ENCODE measurements at places on chromosomes 7 and 10.
A peak's percentile ranks its signal among the peaks of the same experiment; 100 is the strongest.

DNA sequence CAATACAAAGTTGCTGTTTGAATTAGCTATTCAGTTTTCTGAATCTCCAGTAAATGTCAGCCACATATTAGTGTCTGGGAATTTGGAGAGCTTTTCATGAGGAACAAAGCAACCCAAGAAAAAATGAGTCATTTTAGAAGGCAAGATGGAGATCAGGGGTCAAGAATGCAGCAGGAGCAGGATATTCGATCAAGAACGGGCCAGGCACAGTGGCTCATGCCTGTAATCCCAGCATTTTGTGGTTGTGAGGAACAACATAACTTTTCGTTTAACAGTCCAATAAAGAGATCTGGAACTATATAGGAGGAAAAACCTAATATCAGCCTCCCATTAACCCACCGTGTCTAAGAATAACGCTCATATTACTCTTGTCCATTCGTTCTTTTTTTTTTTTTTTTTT is 600.5 kb downstream of the MAGI2 start:
- no peaks in the 10 kb centered on the region for H3K36me3 ChIP-seq
- no peak overlapping the region for H3K4me3 ChIP-seq
- H3K27me3 ChIP-seq, result no peaks in the 10 kb centered on the region
- no peaks in the 10 kb centered on the region for H3K4me1 ChIP-seq
- H3K27ac ChIP-seq, result no peak overlapping the region

DNA sequence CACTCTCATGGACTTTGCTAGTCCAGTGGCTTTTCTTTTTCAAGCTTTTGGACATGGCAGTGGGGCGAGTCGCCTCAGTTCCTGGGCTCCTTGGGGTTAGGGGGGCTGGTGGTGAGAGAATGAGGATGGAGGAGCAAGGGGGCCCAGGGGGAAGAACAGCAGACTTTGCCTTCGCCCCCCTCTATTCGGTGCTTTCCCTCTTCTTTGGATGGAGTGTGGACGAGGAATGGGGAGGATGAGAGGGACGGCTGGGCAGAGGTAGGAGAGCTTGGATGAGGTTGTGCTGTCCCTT is 255 bp downstream of the MAGI2 start:
- peaks cover 40% of the 10 kb centered on the region for H3K27me3 ChIP-seq
- peaks cover 8% of the 10 kb centered on the region for H3K4me1 ChIP-seq
- no peak overlapping the region for H3K27ac ChIP-seq
- no peak for DNase-seq
- no peaks in the 10 kb centered on the region for H3K36me3 ChIP-seq

GRCh38 chr10:124064676-124065075 is 28.7 kb downstream of the CHST15 start:
- DNase-seq, result no peak
- H3K4me3 ChIP-seq, result peak overlapping the region; percentile 58
- H3K4me1 ChIP-seq, result peaks cover 68% of the 10 kb centered on the region
- peak overlapping the region; percentile 87 for H3K27ac ChIP-seq
- H3K36me3 ChIP-seq, result no peaks in the 10 kb centered on the region
- H3K27me3 ChIP-seq, result no peaks in the 10 kb centered on the region

- no peaks in the 10 kb centered on the region for H3K4me1 ChIP-seq
- no peak overlapping the region for H3K4me3 ChIP-seq
- no peaks in the 10 kb centered on the region for H3K36me3 ChIP-seq
Observed at GRCh38 chr10:18378766-18379165, 238.5 kb downstream of the CACNB2 start.

DNA sequence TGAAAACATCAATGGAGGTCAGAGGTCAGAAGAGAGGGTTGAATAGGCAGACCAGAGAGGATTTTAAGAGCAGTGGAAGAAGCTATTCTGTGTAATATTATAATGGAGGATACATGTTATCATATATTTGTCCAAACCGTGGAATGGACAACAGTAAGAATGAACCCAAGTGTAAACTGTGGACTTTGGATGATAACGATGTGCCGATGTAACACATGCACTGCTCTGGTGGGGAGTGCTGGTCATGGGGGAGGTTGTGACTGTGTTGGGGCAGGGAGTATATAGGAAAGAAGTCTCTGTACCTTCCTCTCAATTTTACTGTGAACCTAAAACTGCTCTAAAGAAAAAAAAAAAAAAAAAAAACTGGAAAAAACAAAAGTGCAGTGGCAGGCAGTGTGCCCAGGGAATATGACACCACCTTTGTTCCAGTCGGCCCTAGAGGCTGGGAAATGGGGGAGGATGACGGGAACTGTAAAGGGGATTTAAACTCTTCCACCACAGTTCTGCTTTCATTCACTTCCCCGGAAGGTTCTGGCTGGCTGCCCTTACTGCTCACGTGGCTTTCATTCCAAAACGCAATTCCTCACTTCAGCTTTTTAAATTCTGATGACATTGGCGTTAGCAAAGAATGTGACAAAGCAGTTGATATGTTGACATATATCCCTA is 113.7 kb upstream of the ANKRD1 start:
- no peaks in the 10 kb centered on the region for H3K27me3 ChIP-seq
- no peak overlapping the region for H3K27ac ChIP-seq
- H3K36me3 ChIP-seq, result no peaks in the 10 kb centered on the region
- no peak for DNase-seq
- no peak overlapping the region for H3K4me3 ChIP-seq

GRCh38 chr7:126178865-126179264 is 1073.9 kb downstream of the GRM8 start:
- H3K4me1 ChIP-seq, result no peaks in the 10 kb centered on the region
- no peak overlapping the region for H3K4me3 ChIP-seq
- H3K27ac ChIP-seq, result no peak overlapping the region
- H3K36me3 ChIP-seq, result no peaks in the 10 kb centered on the region
- no peak for DNase-seq

- peaks cover 21% of the 10 kb centered on the region for H3K36me3 ChIP-seq
- no peaks in the 10 kb centered on the region for H3K4me1 ChIP-seq
- no peak for DNase-seq
Observed at GRCh38 chr7:135368416-135369186, 135.0 kb downstream of the STRA8 start.

GRCh38 chr10:89035461-89035860 is 44.9 kb downstream of the FAS start:
- DNase-seq, result no peak
- H3K27me3 ChIP-seq, result no peaks in the 10 kb centered on the region
- H3K4me3 ChIP-seq, result no peak overlapping the region
- H3K4me1 ChIP-seq, result peaks cover 15% of the 10 kb centered on the region

GRCh38 chr10:84098667-84099066 is 40.6 kb upstream of the GHITM start:
- H3K36me3 ChIP-seq, result no peaks in the 10 kb centered on the region
- DNase-seq, result no peak
- H3K27ac ChIP-seq, result no peak overlapping the region
- peaks cover 2% of the 10 kb centered on the region for H3K27me3 ChIP-seq

- H3K27ac ChIP-seq, result no peak overlapping the region
- H3K4me3 ChIP-seq, result peak overlapping the region; percentile 49
Observed at GRCh38 chr10:86506062-86506461, 15.5 kb downstream of the WAPL start.

- H3K27me3 ChIP-seq, result peaks cover 7% of the 10 kb centered on the region
- no peak for DNase-seq
- no peak overlapping the region for H3K27ac ChIP-seq
- H3K4me1 ChIP-seq, result no peaks in the 10 kb centered on the region
- no peaks in the 10 kb centered on the region for H3K36me3 ChIP-seq
Observed at GRCh38 chr10:122551450-122551849, 9.1 kb upstream of the DMBT1 start.

Data from activated B cell treated with CpG ODN at 0.5 μM for 24 hours (primary cell).